Spleen (tissue), 13 donors: ENCODE measurements at places on chromosomes 3 and 15. TPM values are rescaled to one million over a fixed set of nuclear protein-coding genes. Genes with fewer than 3 reads are reported as not detected.

The GOLGA8T gene
- not detected for total RNA-seq

The BCL2A1 gene
- 180 TPM for total RNA-seq

The EPB42 gene
- 0.30 TPM for total RNA-seq

The MYZAP gene
- total RNA-seq, result 9.1 TPM

The TM4SF4 gene
- total RNA-seq, result not detected
